NK-92 treated with Interleukin-12 subunit alpha and Interleukin-12 subunit beta, amount 100 ng/mL, for 24 hours (cell line): ENCODE measurements at places on chromosomes 13 and 19.

DNA sequence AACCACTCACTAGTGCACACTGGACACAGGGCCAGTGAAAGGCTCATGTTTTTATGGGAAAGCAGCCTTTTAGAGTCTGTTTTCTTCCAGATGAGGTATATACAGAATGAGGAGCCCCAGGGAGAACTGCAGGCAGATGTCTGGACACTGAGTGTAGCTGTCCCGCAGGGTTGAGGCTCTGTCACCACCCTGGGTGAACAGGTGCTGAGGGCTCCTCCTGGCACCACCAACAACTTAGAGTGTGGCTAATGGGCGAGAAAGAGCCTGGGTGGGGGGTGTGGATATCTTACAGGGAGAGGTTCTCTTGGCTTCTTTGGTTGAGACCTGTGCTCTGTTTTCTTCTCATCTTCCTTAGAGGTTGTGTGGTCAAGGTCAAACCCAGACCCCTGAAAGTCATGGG lies 202.1 kb upstream of the GPR12 start:
- no peak for DNase-seq

- no peak for DNase-seq
Observed at GRCh38 chr13:80921541-80921940, 580.6 kb upstream of the SPRY2 start.

DNA sequence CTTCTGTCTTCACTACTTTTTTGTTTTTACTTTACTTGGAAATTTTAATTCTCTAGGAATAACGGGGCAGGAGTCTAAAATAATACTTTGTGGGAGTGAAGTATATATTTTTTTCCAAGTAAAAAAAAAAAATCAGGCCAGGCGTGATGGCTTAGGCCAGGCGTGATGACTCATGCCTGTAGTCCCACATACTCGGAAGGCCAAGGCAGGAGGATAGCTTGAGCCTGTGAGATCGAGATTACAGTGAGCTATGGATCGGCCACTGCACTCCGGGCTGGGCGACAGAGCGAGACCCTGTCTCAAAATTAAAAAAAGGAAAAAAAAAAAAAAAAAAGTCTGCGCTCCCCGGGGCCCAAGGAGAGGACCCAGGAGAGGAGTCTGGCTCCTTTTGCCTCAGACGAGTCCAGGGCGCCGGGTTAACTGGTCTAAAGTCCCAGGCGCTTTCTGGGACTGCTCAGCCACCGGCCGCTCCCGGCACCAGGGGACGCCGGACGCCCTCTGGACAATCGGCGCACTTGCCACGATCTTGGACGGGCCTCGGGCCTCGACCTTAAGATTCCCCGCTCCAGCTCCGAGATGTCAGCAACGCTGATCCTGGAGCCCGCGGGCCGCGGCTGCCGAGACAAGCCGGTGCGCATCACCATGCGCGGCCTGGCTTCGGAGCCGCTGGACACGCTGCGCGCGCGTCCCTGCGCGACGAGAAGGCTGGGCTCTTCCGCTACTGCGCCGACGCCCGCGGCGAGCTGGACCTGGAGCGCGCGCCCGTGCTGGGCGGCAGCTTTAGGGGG lies 2.7 kb upstream of the ZFP82 start:
- DNase-seq = no peak

DNA sequence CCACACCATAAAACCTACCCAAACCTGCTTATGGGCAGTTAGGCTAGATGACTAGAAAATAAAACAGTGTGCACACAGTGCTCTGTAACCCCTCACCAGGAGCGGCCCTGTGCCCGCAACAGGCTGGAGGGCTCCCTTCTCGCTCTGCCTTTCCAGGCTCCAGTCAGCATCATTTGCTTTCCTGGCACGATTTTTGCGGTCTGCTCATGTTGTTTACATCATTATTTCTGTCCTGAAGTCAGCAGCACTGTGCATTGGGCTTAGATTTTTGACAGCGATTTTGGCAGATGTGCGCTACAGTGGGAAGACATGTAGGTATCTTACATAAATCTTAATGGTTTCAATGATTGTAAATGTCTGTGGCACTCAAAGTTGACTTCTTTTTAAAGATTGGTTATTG lies 344.0 kb downstream of the MTUS2 start:
- no peak for DNase-seq

DNA sequence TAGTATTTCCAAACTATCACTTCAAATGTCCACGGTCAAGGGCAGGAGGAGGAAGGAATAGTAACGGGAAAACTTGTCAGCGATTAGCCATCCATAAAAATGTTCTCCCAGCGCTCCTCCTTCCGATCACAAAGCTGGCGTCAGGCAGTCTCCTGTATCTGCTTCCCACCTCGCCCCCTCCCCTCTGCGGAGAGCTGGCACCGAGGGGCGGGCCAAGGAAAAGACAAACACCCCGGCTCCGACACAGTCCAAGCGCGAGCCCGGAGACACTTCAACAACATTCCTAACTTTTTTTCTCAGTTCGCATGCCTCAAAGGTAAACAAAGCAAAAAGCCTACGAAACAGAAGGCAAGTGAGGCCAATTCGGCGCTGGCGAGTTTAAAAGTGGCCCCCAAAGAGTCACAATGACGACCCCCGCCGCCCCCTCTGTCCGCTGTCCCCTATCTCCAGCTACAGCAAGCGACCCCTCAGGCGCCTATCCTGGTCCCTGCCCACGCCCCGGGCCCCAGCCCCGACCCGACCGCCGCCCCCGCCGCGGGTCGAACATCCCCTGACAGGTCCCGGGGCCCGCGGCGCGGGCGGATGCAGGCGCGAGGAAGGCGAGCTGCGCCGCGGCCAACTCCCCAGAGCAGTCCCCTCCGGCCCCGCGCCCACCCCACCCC lies 736 bp downstream of the SMAD9 start:
- no peak for DNase-seq
